ENCODE measurements at places on chromosomes 1 and 21.

GRCh38 chr1:225926551-225927113 is 2.6 kb upstream of the PYCR2 start:
- DNase-seq, result peak; percentile 0

DNA sequence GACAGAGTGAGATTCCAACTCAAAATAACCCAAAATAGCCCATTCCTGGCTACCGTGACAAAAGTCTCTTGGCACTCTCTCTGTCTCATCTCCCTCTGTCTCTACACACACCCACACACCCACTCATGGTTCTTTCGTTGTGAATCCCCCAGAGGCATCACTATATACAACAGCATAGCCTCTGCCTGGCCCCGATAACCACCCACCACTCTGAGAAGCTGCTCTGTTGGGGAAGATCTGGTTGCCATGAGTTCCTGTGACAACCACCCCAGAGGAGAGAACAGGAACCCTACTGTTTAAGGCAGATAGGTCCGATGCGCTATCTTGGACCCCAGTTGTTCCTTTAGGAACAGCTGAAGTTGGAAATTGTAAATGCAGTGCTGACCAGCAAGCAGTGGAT is 70.4 kb upstream of the LYST start:
- no peak for DNase-seq

DNA sequence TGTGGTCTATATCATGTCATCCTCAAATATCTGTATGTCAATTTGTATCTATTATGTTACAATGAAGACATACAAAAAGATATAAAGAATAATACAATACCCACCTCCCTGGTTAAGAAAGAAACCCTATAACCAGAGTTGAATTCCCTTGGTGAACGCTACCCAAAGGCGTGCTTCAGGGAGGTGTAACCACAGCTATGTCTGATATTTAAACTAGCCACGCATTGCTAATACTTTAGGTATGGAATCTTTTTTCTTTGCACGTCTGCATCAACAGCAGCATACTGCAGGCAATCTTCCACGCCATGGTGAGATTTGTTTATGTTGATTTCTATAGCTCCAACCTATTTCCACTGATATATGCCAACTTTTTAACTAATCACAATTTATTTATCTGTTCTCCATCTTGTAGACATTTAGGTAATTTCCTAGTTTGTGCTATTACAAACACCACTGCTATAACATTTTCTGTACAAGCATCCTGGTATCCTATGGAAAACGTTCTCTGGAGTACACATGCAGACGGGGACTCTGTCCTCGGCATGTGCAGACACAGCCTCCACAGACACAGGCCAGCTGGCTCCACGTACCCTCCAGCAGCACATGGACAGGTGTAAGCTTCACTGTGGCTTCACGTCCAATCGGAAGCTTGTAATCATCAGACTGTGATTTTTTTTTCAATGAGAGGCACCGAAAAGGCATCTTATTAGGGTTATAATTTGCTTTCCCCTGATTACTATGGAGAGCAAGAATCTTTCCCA is 58.5 kb downstream of the HSF2BP start:
- no peak for DNase-seq

GRCh38 chr1:26690576-26691031 is 5.2 kb upstream of the ARID1A start:
- DNase-seq, result no peak

DNA sequence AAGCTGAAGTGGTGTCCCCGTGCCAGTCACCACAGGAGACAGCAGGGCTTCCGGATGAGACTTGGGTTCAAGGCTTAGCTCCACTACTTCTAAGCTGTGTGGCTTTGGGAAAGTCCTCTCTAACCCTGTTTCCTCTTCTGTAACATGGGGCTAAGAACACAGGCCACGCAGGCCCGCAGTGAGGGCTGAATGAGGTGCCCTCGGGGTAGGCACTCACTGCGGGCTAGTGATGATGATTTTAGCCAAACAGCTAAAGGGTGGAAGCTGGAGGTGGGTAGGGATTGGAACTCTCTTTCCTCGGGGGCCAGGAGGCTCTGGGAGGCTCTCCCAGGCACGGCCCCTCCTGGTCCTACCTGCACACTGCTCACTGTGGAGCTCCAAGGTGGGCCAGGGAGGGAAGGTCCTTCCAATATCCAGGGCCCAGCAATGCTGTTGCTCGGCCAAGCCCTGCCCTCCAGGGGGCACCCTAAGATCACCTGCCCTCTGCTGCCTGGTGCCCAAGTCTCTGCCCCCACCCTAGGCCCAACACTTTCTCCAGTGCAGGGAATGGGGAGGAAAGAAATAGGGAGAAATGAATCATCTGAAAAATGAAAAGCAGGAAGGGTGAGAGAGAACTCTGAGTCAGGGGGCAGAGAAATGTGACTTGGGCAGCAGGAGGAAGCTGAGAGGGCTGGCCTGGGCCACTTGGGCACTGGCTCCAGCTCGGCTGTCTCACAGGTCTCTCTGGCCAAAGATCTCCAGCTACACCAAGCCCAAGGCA is 19.2 kb upstream of the EVA1B start:
- peak; percentile 75 for DNase-seq

DNA sequence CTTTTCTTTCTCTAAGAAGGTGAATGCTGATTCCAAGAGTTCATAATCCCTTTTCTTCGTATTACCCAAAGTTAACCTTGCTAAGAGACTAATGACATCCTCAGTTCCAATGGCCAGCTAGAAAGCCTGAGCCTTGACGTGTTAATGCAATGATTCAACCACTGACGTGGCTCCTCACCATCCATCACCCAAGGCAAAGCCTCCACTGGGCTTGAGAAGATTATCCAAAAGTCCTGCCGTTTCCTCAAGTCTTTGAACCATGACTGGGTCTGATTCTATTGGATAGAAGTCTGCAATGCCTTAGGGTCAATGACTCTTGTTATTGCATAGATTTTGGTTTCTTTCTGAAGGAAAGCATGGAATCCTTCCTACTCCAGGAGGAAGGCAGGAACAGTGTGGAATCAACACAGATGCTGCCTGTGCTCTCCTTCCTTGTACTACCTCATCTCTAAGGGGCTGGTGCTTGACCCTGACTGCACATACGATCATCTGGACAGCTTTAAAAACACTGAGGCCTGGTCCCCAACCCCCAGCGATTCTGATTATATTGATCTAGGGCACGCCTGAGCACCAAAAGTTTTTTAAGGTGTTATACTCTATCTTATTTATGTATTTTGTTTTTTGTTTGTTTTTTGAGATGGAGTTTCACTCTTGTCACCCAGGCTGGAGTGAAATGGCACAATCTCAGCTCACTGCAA is 69.3 kb upstream of the ANGPTL1 start:
- no peak for DNase-seq

DNA sequence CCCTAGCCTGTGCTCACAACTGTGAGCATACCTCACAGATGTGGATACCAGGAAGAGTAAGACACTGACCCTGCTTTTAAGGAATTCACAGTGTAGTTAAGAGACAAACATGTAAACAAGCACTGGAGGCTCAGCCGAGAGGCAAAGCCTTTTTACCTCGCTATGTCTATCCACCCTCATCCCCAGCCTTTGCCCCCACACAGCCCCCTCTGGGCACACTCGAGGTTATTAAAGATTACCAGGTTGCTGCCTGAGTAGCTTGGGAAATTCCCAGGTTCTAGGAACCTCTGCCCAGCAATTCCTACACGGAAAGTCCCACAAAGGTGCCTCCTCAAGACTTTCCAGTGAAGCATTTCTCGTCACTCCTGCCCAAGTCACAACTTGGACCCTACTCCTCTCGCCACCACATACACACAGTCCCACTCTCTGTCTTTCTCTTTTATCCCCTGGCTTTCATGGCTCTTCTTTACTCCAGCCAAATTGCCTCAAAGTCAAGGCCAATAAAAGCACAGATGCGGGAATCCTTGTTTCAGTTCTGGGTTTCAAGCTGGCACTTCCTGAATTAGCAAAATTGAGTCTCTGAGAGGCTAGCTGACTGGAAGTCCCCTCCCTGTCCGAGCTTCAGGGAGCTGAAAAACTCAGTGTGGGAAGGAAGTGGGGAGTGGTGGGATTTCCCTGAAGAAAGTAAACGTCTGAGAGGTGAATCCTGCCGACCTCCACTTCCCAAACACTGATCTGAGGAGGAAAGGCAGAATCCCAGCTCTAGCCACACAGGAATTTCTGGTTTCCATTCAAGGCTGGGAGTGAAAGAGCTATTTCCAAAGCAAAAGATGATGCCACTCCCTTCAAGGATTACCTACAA is 7.6 kb downstream of the DENND2D start:
- no peak for DNase-seq

GRCh38 chr1:1431845-1432273 is 3.6 kb upstream of the VWA1 start:
- DNase-seq, result peak; percentile 86

DNA sequence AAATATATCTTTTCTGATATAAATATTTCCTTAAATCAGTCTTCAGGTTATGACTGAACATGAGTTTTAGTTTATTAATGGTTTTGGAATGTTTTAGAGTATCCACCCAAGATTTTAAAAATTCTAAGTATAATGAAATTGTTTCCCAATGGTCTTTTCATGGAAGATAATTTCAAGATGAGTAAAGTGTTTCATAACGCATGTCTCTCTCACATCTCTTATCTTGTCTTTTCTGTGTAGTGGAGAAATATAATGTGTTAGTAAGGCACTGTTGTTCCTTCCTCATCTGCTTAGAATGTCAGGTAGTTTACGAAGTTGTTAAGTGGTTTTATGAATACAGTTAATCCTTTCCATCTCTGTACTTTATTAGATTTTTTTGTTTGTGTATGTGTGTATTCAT is 49.6 kb downstream of the PLA2G4A start:
- DNase-seq, result no peak

DNA sequence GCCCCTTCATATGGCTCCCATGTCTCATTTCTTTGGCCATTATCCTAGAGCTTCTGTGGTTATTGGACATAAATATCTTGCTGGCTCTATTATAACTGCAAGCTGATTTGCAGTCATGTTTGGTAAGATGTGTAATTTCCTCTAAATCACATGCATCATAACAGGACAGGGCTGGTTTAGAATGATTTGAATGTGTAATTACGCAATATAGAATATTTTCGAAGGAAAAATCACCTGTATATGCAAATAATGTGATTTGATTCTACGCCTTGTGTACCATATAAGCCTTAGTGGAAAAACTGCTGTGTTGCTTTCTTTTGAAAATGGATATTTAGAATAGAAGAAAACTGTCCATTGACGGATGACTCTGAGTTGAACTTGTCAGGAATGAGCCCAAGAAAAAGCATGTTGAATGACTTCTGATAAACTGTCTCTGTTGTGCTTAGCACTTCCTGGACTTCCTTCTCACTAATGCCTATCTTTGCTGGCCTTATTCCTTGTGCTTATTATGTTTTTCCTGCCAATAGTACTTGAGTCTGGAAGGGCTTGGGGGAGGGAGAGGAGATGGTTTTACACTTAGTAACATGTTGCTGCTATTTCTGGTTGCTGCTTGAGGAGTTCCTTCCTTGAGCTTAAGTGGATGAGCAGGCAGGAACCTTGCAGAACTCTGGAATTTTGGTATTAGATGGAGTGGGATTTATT is 6.5 kb downstream of the CACHD1 start:
- DNase-seq, result no peak

DNA sequence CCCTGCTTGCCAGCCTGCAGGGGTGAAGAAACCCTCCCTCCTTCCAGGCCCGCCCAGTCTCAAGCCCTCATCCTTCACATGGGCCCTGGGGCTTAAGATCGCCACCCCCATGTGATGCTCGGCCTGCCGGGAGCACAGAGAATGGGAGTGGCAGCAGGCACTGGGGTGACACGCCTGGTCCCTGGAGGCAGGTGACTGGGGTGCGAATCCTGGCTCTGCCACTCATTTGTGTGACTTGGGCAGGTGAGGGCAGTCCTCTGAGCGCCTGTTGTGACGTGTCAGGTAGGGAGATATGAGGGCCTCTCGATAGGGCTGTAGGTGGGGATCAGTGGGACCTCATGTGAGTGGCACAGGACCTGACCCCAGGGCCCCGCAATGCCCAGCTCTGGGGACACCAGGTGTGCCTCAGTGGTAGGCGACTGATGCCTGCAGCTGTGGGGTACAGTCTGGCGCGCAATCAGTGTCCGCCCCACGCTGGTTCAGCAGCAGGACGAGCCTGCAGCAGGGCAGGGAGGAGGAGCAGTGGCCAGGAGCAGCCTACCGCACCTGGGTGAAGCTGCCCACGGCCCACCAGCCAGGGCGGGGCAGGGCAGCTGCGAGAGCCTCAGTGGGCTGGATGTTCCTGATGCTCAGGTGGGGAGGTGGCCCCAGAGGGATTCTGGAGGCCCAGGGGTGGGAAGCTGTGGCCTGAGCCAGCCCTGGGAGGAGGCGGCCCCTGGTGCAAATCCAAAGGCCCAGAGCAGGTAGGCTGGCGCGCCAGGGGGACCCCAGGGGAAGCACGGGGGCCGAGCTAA is 6.2 kb downstream of the SH2D5 start:
- DNase-seq, result no peak

- no peak for DNase-seq
Measured at GRCh38 chr1:73914951-73915350, 283.0 kb downstream of the LRRIQ3 start.

- DNase-seq, result no peak
Measured at GRCh38 chr1:6385488-6386191, 7.9 kb downstream of the ACOT7 start.

DNA sequence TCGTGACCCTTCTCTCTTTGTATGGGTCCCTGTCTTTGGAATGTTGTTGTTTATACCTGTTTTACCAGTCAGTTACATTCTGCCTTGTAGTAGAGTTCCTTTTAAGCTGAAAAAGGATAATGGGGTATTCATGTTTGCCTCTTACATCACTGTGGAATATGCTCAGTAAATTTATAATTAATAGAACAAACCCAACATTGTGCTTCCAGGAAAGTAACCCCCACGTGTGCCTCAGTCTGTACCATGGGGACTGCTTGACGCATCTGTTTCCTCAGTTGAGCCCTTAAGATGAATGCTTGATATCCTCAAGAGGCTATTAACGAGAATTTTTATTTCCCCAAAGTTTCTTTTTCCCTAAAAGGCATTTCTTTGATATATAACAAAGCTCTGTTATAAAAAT is 73.4 kb downstream of the ST6GALNAC3 start:
- DNase-seq, result no peak

GRCh38 chr1:154837672-154838171 is 32.4 kb downstream of the KCNN3 start:
- DNase-seq, result peak; percentile 81

DNA sequence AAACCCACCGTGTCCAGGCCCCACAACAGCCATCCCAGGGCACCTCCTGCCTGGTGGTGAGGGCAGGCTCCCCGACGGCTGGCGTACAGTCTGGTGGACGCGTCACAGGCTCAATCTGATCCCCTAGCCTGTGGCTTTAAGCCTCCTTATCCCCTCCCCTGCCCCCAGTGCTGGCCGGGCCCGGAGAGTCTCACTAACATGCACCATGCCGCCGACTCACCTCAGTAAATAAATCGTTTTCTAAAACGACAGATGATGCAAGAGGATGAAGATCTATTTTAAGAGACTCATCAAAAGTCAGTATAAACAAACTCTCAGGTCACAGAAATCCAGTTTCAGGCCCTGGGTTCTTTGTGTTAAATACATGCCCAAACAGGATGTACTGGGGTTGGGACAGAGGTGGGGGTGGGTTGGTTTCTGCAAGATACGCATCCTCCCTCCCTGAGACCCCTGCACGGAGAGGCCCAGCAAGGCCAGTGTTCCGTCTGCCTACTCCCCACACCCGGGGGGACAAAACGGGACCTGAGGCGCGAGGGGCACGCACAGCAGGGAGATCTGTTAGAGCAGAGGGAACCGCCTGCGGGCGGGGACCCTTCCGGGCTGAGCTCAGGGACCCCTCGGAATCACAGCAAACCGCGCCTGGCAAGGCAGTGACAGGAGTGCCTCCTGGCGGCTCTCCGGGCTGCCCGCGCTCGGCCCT is 3.1 kb downstream of the PANK4 start:
- no peak for DNase-seq

All from Right ventricle myocardium superior (tissue), 1 donor.